ENCODE measurements at places on chromosomes 7 and 10.

GRCh38 chr10:68566955-68567354 is 6.8 kb downstream of the TET1 start:
- DNase-seq = no peak

GRCh38 chr7:37410305-37411229 is 38.1 kb downstream of the ELMO1 start:
- DNase-seq = no peak

- DNase-seq = no peak
Observed at GRCh38 chr7:119395024-119395423, 878.0 kb upstream of the KCND2 start.

GRCh38 chr7:64882341-64883112 is 20.5 kb upstream of the ZNF273 start:
- no peak for DNase-seq

GRCh38 chr10:1156616-1156886 is 100.4 kb downstream of the WDR37 start:
- DNase-seq = no peak

DNA sequence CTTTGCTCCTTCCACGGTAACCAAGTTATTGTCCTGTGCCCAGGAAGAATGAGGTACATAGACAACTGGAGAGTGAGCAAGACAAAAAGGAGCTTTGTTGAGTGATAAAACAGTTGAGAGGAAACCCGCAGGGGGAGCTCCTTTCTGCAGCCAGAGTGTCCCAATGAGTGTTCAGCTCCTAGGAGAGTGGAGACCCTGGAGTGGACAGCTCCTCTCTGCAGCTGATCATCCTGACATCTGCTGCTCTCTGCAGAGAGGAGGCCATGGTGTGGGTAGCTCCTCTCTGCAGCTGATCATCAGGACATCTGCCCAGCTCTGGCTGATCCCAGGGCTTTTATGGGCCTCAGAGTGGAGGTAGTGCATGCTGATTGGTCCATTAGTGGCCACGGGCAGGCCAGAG is 53.4 kb upstream of the PCDH15 start:
- DNase-seq = no peak

GRCh38 chr7:96182424-96183158 is 139.3 kb downstream of the SLC25A13 start:
- no peak for DNase-seq

DNA sequence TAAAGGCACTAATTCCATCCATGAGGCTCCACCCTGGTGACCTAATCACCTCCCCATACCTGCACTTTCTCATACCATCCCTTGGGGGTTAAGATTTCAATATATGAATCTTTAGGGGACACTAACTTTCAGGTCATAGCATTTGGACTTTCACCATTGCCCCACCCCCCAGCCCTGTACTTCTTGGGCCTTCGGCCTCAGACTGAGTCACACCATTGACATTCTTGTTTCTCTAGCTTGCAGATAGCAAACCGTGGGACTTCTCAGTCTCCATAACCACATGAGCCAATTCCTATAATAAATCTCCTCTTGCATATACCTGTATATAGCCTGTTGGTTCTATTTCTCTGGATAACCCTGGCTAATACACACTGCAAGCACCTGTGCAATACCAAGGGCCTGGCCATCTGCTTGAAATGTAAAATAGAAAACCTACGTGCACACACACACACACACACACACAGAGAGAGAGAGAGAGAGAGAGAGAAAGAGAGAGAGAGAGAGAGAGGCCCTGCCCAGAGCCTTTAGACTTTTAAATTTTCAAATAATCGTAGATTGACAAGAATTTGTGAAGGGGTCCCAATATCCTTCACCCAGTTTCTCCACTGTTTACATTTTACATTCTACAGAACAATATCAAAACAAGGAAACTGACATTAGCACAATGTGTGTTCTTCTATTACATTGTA is 25.3 kb downstream of the ANXA8 start:
- no peak for DNase-seq

Measured in stimulated activated CD8-positive, alpha-beta memory T cell treated with anti-CD3 and anti-CD28 coated beads, Interleukin-2, amount 100 ng/mL, for 48 hours (primary cell).